ENCODE measurements at places on chromosomes 3 and 15. TPM values are rescaled to one million over a fixed set of nuclear protein-coding genes. Genes with fewer than 3 reads are reported as not detected.

DNA sequence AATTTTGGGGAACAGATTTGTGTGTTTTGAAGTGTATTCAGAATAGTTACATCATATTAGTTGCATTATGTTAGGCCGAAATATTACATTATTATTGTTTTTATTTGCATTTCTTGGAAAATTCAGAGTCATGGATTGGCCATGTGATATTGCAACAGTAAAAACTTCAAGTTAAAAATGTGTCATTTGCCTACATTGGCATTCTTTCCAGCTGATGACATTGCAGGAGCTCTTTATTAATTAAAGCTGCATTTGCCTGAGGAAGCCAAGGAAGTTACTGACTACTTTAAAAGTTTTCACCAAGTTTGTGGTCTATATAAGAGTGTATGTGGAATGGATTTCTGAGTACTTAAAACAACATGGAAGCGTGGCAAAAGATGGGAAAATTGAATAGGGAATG is 726.4 kb upstream of the SGO1 start:
- no peak for DNase-seq
- no peaks in the 10 kb centered on the region for H3K4me1 ChIP-seq
- H3K27ac ChIP-seq, result no peak overlapping the region
- no peaks in the 10 kb centered on the region for H3K36me3 ChIP-seq
- no peaks in the 10 kb centered on the region for H3K27me3 ChIP-seq

DNA sequence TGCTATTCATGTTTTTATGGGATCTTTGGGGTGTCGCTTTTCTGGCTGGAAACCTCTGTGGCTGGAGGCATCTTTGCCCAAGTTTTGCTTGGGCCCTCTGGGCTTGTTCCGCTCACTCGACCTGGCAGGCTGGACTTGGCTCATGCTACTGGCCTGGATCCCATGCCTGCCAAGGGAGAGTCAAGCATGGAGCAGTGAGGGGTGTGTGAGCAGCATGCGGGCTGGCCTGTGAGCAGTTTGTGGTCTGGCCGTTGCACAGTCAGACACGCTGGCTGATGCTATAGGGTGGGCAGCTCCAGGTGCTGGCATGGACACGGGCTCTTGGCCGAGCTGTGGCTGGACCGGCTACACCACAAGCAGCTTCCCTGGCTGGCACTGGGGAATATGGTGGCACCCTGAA is 491.1 kb downstream of the AGBL1 start:
- H3K36me3 ChIP-seq, result no peaks in the 10 kb centered on the region
- no peaks in the 10 kb centered on the region for H3K27me3 ChIP-seq
- H3K27ac ChIP-seq, result no peak overlapping the region
- H3K4me1 ChIP-seq, result no peaks in the 10 kb centered on the region
- DNase-seq, result no peak

DNA sequence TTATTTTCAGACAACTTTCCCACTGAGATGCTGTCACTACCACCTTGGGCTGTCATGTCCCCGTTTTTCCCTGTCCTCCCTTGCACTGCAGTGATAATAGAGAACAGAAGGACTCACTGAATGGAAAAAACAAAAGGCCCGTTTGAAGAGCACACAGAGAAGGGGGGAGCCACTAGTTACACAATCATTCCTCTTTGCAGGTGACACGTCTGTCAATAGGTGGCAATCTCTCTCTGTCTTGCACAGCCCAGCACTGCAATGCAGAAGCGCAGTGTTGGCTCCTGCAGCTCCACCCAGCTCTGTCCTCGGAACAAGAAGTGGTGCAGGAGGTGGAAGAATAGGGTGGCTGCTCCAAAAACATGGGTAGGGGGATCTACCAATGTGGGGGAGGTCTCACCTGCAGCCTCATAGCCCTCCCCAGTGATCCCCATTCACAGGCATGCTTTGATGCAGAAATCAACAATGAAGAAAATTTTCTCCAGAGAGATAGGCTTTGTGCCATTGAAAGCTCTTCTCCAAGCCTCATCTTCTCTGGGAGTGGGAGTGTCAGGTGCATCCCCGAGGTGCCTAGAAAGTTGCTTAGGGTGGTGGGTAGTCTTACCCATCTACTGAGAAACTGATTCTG is 31.8 kb downstream of the FSTL1 start:
- H3K27me3 ChIP-seq, result no peaks in the 10 kb centered on the region
- peaks cover 46% of the 10 kb centered on the region for H3K4me1 ChIP-seq
- H3K36me3 ChIP-seq, result no peaks in the 10 kb centered on the region
- peak overlapping the region; percentile 80 for H3K27ac ChIP-seq

DNA sequence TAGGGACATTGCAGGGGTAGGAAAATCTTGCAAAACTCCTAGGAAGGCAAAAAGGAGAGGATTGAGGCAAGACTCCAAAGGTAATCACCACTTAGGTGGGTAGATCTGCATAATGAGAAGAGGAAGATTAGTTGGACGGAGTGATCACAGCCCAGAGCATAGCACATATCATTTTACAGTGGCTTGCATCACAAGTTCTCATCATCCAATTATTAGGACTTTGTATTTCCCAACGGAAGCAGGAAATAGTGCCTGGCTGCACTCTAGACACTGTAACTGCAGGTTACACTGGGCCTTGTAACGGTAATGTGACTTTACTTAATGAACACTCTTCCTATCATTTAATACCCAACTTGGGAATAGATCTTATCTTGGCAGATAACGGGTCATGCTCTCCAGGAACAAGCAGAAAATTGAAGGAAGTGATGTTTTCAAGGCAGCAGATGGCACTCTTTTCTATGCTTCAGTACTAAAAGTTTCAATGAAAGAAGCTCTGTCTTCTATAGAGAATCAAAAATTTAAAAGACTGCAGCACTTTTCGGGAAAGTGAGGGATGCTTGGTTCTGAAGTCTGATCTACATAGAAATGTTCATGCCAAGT is 101.9 kb upstream of the KCNMB2 start:
- H3K27ac ChIP-seq, result no peak overlapping the region
- H3K4me1 ChIP-seq, result no peaks in the 10 kb centered on the region
- no peaks in the 10 kb centered on the region for H3K36me3 ChIP-seq
- DNase-seq, result no peak

DNA sequence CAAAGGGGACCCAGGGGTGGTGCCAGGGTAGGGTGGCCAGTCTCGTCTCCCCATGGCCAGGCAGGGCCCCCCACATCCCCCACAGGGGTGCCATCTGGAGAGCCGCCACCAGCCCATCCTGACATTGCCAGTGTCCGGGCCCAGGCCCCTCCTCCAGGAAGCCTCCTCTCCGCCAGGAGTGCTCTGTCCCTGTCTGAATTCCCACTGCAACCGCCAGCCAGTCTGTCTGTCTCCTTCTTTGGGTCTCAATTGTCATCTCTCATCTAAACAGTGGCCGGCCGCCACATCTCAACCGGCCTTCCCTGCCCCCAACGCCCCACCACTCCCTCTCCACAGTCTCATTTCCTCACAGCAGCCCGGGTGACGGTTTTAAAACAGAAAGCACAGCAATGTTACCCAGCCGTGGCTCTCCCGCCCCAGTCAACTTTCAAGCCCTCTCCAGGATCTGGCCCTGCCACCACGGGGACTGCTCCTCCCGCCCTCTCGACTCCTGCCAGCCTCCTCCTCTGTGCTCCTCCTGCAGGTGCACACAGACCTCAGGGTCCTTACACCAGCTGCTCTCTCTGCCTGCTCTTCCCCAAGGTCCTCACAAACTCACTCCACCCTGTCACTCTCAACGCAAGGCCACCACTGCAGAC is 57.0 kb downstream of the IQSEC1 start:
- H3K36me3 ChIP-seq, result no peaks in the 10 kb centered on the region
- H3K27ac ChIP-seq, result peak overlapping the region; percentile 89
- peak; percentile 81 for DNase-seq
- no peaks in the 10 kb centered on the region for H3K27me3 ChIP-seq
- H3K4me3 ChIP-seq, result peak overlapping the region; percentile 46

GRCh38 chr3:188174317-188175044 is 20.5 kb downstream of the LPP start:
- peaks cover 35% of the 10 kb centered on the region for H3K4me1 ChIP-seq
- H3K36me3 ChIP-seq, result no peaks in the 10 kb centered on the region
- DNase-seq, result no peak
- H3K27ac ChIP-seq, result no peak overlapping the region

GRCh38 chr15:88512601-88513000 is 33.9 kb downstream of the DET1 start:
- H3K36me3 ChIP-seq, result peaks cover 62% of the 10 kb centered on the region
- H3K27me3 ChIP-seq, result no peaks in the 10 kb centered on the region
- DNase-seq, result no peak
- H3K27ac ChIP-seq, result no peak overlapping the region
- H3K4me1 ChIP-seq, result no peaks in the 10 kb centered on the region

DNA sequence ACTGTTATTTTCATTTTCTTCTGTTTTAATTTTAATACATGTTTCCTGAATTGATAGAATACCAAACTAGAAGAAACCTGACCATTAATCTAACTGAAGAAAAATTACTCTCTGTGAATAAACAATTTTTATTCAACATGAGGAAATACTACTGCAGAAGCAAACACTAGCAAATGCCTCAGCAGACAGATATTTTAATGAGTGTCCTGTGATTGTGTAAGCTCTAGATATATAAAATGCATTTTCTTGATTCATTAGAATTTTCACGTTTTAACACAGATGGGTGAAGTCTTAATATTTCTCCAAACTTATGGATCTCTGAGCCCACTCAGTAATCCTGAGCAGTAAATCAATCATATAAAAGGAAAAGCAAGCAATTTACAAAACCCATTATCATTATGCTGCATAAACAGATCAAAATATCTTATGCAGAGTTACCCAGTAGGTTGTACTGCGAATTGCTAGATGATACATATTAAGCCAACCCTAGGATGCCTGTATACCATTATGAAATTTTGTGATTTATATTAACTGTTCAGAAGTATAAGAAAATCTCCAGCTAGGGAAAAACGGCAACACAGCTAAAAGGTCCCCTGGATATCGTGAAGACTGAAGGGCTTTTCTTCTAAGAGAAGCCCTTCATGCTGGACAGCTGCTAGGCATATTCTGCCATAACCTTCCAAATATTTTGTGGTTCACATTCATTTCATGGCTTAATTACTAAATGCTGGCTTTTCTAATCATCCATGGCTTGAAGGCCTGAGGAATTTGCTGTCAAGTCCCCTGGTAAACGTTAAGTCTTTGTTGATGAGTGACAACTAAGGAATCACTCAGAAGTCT is 157.7 kb upstream of the TGFBR2 start:
- no peak overlapping the region for H3K4me3 ChIP-seq
- no peaks in the 10 kb centered on the region for H3K27me3 ChIP-seq
- H3K36me3 ChIP-seq, result no peaks in the 10 kb centered on the region
- DNase-seq, result no peak
- H3K4me1 ChIP-seq, result no peaks in the 10 kb centered on the region

DNA sequence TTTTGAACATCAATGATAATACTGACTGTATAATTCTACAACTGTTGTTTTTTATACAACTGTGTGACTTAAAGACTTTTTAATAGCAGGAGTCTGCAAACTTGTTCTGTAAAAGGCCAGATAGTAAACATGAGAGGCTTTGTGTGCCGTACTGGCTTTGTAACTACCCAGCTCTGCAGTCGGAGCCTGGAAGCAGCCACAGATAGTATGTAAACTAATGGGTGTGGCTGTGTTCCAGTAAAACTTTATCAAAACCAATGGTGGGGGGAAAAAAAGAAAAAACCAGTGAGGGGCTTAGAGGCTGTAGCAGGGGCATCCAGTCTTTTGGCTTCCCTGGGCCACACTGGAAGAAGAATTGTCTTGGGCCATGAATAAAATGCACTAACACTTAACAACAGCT is 11.9 kb downstream of the ASB7 start:
- H3K27ac ChIP-seq, result no peak overlapping the region
- peaks cover 64% of the 10 kb centered on the region for H3K36me3 ChIP-seq
- H3K4me1 ChIP-seq, result no peaks in the 10 kb centered on the region

DNA sequence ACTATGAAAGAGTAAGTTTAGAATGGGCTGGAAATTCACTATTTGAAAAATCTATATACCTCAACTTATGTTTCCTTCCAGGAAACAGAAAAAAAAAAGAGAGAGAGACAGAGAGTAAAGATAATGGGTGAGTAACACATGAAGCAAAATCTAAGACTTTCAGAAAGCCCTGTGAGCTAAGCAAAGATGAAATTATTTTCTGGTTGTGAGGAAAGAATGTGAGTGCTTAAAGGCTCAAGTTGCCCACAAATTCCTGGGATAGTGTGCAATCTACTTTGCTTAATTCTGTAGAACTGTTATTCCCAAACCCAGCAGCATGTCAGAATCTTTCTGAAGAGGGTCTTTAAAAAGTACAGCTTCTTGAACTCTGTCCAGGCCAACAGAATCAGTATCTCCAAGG is 337.7 kb upstream of the AGTR1 start:
- no peaks in the 10 kb centered on the region for H3K27me3 ChIP-seq
- H3K4me1 ChIP-seq, result no peaks in the 10 kb centered on the region
- DNase-seq, result no peak
- H3K36me3 ChIP-seq, result no peaks in the 10 kb centered on the region
- H3K27ac ChIP-seq, result no peak overlapping the region
- no peak overlapping the region for H3K4me3 ChIP-seq

GRCh38 chr3:6962801-6963200 is 101.9 kb downstream of the GRM7 start:
- no peak overlapping the region for H3K27ac ChIP-seq
- no peak overlapping the region for H3K4me3 ChIP-seq
- H3K36me3 ChIP-seq, result no peaks in the 10 kb centered on the region
- H3K27me3 ChIP-seq, result no peaks in the 10 kb centered on the region
- DNase-seq, result no peak
- no peaks in the 10 kb centered on the region for H3K4me1 ChIP-seq

GRCh38 chr3:129599607-129600006 is 6.9 kb downstream of the PLXND1 start:
- no peaks in the 10 kb centered on the region for H3K36me3 ChIP-seq
- no peaks in the 10 kb centered on the region for H3K27me3 ChIP-seq
- no peak overlapping the region for H3K4me3 ChIP-seq
- peaks cover 97% of the 10 kb centered on the region for H3K4me1 ChIP-seq

GRCh38 chr15:29126821-29127461 is 142.7 kb downstream of the NSMCE3 start:
- no peaks in the 10 kb centered on the region for H3K27me3 ChIP-seq
- no peak overlapping the region for H3K27ac ChIP-seq
- no peak for DNase-seq
- H3K4me1 ChIP-seq, result no peaks in the 10 kb centered on the region

DNA sequence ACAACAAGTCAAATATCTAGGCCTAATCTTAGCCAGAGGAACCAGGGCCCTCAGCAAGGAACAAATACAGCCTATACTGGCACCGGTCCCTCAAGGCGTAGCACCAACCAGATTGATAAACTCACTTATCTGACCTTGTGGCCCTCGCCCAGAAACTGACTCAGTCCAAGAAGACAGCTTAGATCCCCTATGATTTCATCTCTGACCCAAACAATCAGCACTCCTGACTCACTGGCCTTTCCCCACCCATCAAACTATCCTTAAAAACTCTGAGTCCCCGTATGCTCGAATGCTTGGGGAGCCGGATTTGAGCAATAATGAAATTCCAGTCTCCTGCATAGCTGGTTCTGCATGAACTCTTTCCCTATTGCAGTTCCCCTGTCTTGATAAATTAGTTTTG is 1.6 kb upstream of the SORD start:
- H3K4me3 ChIP-seq, result no peak overlapping the region
- peaks cover 5% of the 10 kb centered on the region for H3K4me1 ChIP-seq
- peaks cover 7% of the 10 kb centered on the region for H3K27me3 ChIP-seq

The GALK2 gene
- 38.2 TPM for total RNA-seq

The CYP1A2 gene
- total RNA-seq, result 0.32 TPM

The SCG3 gene
- total RNA-seq, result 0.17 TPM

The TGM5 gene
- not detected for total RNA-seq

The FAM219B gene
- 75.4 TPM for total RNA-seq

The RMDN3 gene
- total RNA-seq, result 77.1 TPM

Measured in upper lobe of right lung (tissue), 1 donor.